ENCODE measurements at places on chromosomes 12 and 14.

GRCh38 chr14:98937712-98938505, 334.1 kb downstream of the BCL11B start:
- DNase-seq = no peak

GRCh38 chr14:50901361-50901760, 29.5 kb downstream of the ABHD12B start:
- no peak for DNase-seq

GRCh38 chr14:74979442-74980397, 23.0 kb upstream of the EIF2B2 start:
- no peak for DNase-seq

DNA sequence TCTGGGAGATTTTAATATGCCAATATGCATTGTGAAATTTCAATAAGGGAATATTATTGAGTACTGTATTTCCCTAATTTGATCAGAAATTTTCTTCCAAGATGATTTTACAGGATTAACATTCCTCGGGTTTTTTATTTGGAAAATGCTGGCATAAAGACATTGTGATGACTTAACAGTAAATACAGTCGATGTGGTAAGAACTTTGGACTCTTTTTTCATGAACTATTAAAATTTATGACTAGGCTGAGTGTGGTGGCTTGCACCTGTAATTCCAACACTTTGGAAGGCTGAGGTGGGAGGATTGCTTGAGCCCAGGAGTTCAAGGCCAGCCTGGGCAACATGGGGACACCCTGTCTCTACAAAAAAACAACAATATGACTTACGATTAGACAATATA, 197.1 kb upstream of the RASSF8 start:
- no peak for DNase-seq

GRCh38 chr14:50545618-50546017, 13.2 kb upstream of the MAP4K5 start:
- no peak for DNase-seq

- no peak for DNase-seq
Measured at GRCh38 chr14:68711561-68712309, 81.1 kb downstream of the ZFP36L1 start.

GRCh38 chr12:89983622-89984021, 275.0 kb upstream of the ATP2B1 start:
- no peak for DNase-seq

- DNase-seq = no peak
Measured at GRCh38 chr14:77185093-77185465, 3.5 kb downstream of the TMEM63C start.

DNA sequence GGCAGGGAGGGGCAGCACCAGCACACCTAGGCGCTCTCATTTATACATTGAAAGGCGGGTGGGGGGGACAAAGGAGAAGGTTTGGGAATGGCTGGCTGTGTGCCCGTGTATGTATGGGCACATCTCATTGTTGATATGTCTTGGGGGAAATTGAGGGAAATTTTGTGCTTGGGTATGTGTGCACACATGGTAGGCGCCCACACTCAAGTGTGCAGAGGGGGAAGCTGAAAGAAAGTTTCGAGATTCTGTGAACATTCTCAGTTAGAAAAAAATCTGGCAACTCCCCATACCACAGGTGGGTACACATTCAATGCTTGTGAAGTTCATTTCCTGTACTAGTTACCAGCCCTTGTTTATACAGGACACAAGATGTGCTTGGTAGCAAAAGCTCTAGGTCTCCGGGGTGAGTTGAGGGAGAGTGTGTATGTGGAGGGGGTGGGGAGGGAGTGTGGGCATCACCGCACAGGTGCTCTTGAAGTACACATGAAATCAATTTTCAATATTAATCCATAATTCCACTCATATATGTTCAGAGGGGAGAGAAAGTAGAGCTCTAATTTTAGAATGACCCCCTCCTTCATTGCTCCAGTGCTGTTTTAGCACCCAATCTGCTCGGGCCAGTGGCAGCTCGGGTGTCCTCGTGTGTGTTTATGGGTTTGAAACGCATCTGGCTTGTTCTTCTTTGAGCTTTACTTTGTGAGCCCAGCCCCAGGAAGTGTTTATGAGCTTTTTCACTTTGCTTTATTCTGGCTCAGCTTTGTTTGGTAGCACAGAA, 286.0 kb downstream of the ZFP36L1 start:
- DNase-seq = no peak

DNA sequence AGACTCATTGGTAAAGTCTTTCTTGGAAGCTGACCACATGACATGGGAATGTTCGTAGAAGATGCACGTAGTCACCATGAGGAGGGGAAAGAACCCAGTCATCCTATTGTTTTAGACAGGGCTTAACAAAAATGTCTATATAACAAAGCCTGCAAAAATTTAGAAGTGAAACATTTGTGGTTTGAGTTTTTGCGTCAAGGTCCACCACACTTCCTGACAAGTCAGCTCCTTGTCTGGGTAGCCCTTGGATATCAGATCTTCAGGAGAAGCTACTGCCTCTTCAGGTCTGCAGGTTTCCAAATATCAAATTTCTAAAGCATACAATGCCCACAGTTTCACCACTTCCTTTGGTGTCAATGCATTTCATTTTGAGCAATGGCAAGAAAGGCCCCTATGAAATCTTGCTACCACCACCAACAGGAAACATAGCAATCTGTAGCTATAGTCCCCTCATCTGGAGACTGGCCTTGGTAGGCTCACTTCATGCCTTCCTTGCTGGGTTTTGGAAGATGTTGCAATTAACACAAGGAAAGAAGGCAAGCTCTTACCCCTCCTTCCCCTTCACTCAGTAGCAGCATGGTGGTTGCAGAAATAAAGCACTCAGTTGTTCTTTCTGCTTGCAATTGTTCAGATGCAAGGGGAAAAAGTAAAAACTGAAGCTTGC, 235.2 kb downstream of the PCNX1 start:
- no peak for DNase-seq

DNA sequence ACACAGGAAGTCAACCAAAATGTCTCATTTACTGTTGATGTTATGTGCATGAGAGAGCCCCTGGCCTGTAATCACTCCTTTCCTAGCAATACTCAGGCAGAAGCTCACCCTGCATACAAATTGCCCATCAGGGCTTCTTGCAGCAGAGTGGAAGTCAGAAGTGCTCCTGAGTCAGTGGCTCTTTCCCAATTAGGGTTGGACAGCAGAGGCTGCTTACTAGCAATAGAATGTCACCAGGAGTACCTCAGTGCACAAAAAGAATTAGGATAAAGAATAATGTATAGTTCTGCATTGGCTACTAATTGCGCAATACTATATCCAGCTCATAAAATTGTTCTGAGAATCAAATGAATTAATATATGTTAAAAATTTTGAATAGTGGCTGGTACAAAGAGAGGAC, 161.1 kb downstream of the SLC35F4 start:
- no peak for DNase-seq

- DNase-seq = no peak
Measured at GRCh38 chr12:76921100-76921471, 42.3 kb upstream of the CSRP2 start.

GRCh38 chr14:99287269-99287942, 15.4 kb upstream of the BCL11B start:
- no peak for DNase-seq

DNA sequence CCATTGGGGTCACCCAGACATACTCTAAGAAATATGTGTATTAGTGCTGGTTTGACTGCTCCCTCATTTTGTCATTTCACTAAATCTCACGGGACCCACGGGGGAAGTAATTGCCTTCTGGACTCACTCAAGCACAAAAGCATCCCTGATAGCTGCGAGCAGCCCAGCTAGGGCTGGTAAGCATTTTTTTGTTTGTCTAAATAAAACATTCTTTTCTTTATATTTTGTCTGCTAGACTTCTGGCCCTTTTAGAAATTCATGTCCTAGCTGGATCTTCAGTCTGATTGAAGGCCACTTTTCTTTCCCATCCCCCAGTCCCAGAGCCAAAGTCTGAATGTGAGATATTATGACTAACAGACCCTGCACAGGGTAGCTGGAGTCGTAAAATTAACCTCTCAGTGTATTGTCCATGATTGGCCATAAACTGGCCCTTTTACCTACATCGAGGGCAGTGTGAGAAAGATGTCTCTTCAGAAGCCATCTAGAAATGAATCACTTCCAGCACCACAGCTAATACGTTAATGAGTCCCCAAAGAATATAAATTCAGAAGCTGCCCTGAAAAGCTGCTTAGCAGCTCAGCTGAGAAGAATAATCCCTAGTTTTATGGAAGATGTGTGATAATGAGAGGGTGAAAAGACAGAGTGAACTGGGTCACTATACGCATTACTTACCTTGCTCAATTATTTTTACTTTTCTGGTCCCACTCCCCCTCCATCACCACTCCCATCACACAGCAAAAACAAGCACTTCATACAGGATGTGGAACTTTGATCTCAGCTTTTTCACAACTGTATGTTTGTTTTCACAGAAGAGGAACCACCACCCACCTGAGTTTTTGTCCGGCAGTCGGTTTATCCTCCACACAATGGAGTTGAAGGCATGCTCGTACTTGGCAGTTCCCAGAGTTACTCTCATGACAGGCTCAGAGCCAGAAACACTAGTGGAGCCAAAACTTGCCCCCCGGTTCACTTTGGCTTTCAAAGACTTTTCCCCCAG, 55.6 kb upstream of the GTF2A1 start:
- no peak for DNase-seq

All from neuronal stem cell (in vitro differentiated cells).